ENCODE measurements at places on chromosomes 7 and 10.

DNA sequence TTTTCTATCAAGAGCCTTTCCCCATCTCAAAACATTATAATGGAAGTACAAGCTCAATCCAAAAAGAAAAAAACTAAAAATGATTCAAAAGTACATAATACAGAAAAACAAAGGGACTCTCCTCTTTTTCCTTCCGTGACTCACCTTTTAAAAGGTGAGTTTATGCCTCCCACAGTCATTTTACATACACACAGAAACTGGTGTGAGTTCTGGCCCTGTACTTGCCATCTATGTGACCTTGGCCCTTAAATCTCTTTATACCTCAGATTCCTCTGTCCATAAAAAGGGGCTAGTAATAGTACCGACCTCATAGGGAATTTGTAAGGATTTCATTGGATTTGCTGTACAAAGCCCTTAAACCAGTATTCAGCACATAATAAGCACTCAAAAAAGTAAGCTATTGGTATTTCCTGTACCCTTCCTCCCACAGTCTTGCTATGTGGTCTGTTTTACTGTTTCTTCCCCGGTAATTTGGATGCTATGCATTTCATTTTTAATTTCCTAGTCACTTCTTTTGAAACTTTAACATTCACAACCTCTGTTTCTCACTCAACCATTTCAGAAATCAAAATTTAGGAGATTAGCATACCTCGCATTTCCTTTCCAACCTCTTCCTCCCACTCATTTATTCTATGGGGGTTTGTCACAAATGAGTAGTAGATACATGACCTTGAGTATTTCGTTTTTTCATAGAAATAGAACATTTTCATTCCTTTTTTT, 39.0 kb downstream of the STK17A start:
- DNase-seq: no peak

DNA sequence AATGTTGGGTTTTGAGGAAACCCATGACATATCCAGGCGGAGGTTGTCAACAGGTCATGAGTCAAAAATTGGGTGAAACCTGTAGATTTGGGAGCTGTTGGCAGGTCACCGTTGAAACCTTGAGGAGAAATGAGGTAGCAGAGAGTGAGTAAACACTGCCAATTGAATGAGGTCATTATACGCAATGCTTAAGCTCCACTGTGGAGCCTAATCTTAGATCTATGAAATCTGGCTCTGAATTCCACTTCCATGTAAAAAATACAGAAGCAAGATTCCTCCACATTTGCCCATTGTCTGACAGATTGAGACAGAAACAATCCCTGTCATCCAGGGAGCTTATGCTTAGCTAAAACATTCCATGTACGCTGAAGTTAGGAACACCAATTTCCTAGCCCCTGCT, 76.0 kb upstream of the IL6 start:
- DNase-seq: no peak

DNA sequence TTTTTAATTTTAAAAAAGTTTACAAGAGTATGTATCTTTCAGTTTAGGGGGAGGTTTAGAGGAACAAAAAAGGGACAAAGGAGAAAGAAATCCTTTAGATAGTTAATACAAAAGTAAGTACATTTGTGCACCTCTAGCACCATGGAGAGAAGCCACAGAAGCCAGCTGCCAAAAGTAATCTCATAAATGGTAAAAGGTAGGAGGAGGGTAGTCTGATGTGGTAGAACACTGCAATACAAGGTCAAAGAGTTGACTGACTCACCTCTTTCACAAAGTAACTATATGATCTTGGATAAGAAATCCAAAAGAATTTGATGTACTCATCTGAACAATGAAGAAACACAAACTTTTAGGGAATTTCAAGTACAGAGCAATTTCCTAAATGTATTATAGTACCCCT, 68.1 kb downstream of the CNOT4 start:
- no peak for DNase-seq

GRCh38 chr10:44467900-44468299, 83.0 kb upstream of the CXCL12 start:
- DNase-seq: no peak

DNA sequence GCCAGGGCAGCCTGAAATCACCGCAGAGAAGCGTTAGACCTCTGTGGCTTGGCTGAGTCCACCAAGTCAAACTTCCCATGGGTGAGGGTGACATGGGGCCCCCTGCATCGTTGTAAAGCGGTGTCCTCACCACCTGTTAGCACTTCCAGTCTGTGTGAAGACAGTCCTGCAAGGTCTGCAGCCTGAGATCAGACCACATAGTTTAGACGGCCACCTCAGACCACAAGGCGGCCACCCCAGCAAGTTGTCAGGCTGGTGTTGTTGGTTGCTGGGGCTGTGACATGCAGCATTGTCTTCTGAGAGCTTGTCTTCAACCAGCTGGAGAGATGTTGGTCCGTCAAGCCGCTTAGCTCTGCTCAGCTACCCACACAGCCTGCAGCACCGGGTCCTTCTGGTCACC, 44.1 kb upstream of the TARP start:
- DNase-seq: no peak

GRCh38 chr7:147510923-147511322, 1079.6 kb upstream of the C7orf33 start:
- peak; percentile 42 for DNase-seq

DNA sequence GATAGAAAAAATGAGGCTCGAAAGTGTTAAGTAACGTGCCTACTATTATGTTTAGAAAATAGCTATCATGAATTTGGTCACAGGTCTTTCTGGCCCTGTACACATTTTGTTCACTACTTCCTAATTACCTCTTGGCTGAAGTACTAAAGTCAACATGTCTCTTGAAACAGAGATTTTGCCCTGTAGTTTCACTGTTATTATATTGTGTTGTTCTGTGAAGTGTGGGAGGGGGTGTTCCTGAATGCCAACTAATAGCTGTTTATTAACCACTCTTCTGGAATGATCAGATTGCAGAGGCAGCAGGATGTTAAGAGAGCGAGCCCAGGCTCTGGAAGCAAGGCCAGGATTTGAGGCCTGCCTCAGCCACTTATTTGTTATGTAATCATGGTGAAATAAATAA, 72.1 kb downstream of the RNF133 start:
- no peak for DNase-seq

GRCh38 chr7:47045207-47046051, 536.5 kb downstream of the TNS3 start:
- DNase-seq: no peak

DNA sequence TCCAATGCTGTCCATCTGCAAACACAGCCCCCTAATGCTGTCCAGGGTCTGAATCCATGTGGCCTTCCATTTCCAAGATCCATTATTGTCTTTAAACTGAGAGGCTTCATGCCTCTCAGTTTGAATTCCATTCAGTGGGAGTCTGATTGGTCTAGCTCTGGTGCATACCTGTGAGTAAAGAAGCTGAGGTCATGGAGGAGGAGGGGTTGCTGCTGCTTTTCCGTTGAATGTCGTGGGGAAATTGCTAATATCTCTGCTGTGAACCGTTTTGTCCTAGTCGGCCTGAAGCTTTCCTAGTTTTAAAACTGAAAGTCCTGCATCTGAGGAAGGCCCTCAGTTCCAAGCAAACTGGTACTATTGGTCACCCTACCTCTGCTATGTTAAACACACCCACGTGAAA, 17.7 kb downstream of the SH2D4B start:
- no peak for DNase-seq

DNA sequence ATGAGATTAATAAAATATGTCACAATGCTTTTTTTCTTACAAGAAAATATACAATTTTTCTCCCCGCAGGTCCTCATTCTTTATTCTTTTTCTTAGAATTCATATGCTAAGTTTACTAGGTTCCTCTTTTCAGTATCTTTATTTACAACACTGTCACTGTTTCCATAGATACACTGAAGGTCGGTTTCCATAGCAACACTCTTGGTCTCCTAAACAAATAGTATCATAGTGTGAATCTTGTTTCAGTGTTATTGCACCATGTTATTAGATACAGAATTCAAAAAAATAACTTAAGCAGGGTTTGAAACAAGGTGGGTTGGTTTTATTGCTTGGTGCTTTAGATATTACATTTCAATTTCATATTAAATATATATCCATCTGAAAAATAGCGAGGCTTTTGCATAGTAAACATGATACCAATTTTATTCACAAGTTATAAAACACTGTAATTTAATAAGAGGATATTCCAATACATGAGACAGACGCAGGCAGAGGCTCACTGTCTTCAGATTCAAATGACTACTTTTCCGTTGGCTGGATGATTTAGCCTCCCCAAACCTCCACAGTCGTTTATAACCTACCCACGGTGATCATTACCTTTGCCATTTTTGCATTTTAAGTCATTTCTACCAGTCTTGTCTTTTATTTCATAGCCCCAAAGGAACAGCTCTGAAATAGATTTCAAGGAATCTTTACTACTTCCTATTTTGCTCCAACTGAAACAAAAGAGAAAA, 88.9 kb upstream of the KLF6 start:
- no peak for DNase-seq

GRCh38 chr10:44703241-44704155, 207.6 kb upstream of the TMEM72 start:
- DNase-seq: peak; percentile 23

GRCh38 chr7:68454931-68455330, 1143.3 kb upstream of the AUTS2 start:
- DNase-seq: no peak

DNA sequence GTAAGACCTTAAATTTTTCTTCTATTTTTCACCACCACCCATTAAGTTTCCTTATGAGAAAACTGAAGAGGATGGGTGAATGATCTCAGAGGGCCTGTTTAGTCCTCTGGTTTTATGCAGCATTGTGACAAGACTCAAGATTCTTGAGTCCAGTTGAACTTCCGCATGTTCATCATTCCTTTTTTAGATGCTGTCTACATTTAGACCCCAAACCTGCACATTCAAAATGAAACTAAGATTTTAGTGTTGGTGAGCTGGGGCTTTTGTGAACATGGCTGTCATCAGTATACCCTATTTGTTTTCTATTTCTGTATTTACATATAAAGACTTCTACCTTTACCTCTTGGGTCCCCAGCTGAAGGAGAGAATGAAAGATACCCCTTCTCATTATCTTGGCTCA, 31.1 kb downstream of the NET1 start:
- DNase-seq: no peak

DNA sequence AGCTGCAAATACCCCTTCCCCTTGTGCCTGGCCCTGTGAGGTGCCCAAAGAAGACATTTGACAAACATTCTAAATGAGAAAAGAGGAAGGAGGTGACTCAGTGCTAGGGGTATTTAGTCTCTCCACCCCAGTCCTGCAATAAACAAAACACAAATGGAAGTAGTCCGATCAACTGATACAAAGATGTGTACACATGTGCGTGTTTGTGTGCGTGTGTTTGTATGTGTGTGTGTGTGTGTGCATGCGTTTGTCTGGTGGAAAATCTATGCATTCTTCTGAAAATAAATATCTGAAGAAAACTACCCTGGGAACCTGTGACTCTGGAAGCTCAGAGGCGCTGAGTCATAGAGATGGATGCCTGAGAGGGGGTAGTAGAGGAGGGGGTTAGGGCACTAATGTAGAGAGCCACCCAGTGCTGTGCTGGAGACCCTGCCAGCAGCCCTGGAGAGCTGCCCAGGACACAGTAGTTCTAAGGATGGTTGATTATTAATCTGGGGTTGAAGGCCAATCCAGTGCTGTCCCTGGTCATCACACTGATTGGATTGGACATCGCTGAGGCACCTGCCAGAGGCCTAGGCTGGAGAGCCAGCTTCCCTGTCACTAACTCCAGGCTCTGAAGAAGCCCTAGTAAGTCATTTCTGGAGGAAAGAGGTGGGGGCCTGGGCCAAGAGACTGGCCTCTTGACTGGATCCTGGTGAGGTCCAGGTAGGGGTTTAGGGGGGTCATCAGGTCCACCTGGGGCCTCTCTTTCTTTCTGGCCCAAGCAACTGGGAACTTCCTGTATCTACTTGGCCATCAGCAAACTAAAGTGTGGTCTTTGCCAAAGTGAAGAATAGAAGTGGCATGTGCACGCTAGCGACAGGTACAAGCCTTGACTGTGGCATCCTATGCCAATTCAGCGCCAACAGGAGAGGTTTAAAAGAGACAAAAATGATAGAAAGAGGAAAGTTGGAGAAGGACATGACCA, 18.5 kb downstream of the SFTPA1 start:
- DNase-seq: no peak

DNA sequence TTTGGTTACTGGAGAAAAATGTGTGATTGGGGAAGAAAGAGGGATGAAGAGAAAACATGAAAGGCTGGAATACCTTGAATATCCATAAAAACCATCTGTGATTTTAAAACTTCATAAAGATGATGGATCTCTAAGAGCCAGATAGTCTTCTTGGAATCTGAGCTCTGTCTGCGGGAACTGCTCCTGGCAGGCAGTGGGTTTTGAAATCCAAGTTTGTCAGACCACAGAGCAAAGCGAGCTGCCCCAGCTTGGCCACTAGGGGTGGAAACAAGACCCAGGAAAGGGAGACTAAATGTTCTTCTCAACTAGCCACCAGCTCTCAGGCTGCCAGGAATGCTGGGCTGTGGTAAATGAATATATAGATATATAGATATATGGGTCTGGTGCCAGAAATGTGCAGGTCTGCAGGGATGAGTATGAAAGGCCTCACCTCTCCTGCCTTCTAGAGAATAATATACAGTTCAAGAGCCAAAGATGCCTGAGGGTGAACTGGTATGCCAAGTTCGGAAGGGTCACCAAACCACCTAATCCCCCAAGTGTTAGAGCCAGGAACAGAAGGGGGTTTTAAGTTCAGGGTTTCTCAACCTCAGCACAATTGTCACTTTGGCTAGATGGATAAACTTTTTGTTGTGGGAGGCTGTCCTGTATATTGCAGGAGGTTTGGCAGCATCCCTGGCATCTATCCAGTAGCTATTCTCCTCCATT, 208.8 kb downstream of the KCNMA1 start:
- peak; percentile 66 for DNase-seq

GRCh38 chr7:42025635-42026375, 211.2 kb downstream of the GLI3 start:
- DNase-seq: no peak

- DNase-seq: peak; percentile 31
These were observed 15.1 kb upstream of the SH3PXD2A start for GRCh38 chr10:103870516-103870915.

DNA sequence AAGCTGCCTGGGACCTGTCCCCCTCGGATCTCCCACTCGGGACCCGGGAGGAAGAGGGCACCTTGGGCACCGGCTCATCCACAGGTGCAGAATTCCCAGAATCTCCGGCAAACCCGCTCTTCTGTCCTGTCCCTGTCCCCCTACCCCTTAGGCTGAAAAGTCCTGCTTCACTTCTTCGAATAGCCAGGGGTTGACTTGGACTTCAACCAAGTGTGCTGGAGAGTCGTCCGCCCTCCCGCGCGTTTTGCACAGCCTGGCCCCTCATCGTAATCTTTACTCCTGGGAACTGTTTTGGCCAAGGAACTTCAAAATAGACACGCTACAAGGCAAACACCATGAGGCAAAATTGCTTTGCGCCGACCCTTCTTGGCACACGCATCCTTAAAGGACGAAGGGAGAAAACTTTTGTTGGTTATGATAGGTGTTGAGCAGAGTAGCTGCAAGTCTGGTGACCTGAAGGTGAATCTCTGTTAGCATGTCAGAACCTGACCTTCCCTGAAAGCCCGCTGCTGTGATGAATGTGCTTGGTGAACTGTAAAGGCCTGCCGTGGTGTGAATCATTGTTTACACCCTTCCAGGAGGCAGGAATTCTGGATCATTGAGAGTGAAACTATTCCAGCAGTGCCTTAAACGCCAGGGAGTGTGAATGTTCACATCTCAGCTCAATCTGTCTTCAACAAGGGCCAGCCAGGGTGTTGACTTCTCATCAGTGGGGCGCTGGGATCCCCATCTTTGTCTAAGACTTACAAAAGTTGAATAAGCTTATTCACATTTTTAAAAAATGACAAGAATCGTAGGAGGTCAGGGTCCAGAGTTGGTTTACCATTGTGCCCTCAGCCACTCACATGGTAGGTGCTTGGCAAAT, 589 bp upstream of the RAPGEF5 start:
- DNase-seq: no peak

- DNase-seq: no peak
These were observed 77.4 kb upstream of the NRBF2 start for GRCh38 chr10:63055705-63056104.

Measured in amniotic stem cell (primary cell).